Thoracic aorta (tissue), 2 donors: ENCODE measurements at places on chromosomes 1 and 21.

DNA sequence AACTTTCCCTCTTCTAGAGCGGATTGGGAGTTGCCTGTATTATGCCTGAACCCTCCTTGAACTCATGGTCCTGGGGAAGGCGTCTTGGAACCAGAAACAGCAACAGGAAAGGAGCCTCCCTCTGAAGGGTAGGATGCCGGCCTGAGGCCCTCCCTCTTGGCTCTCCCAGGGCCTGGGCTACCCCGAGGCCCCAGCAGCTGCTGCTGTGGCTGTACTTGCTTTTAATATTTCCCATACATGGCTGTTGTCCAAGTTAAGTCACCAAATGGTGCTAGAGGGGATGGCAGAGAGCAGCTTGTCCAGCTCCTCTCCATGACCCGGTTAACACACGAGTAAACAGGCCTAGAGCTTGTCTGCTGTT is 10.5 kb downstream of the CHRNB2 start:
- no peak for DNase-seq

DNA sequence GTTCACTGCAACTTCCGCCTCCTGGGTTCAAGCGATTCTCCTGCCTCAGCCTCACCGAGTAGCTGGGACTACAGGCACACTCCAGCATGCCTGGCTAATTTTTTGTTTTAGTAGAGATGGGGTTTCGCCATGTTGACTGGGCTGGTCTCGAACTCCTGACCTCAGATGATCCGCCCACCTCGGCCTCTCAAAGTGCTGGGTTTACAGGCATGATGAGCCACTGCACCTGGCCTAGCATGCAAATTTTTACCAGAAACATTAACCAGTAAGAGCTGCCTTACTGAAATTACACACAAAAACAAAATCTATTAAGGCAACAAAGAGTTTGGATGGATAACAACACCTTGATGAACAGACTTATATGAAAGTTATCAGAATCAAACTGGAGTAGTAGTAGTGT is 12.1 kb downstream of the ZZZ3 start:
- DNase-seq = no peak

DNA sequence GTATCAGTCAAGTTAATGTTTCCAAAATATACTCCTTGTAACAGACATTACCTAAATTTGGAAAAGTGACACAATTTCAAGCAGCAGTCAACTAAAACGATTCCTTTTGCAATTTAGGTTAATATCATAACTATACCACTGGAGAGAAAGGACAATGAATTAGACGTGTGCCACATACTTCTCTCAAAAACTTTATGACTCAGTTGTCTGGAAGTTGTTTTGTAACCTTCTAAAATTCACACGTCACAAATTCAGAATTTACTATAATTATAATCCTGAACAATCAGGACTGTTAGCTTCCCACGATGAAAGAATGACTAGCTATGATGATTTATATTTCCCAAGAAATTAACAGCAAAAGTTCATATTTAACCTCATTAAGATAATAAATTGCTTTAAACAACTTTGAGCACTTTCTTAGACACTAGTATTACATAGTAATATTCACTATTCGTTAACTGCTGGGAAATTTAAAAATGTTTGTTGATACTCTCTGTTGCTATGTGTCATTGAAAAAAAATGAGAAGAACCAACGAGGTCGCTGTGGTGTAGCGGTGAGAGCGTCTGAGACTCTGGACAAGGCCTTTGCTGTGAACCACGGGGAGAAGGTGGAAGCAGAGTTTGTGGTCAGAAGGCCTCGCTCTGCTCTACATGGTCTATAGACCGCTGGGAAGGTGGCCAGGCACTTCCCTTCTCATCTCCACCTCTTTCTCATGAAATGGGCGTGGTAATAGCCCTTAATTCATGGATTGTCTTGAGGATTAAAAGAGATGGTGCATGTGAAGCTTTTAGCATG is 27.9 kb upstream of the BATF3 start:
- DNase-seq = no peak

- no peak for DNase-seq
Measured at GRCh38 chr1:107198561-107198960, 57.7 kb downstream of the NTNG1 start.

DNA sequence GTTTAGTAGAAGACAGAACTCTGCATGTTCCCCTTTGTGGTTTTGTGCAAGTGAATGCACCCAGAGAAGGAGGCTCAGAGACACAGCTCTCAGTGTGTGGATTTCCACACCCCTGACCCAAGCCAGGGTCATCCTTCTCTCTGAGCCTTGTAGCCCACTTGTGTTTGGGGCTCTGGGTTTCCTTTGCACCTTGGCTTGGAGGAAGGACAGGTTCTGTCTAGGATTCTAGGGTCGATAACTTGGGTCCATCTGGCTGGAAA is 27.2 kb downstream of the MYOG start:
- DNase-seq = no peak

DNA sequence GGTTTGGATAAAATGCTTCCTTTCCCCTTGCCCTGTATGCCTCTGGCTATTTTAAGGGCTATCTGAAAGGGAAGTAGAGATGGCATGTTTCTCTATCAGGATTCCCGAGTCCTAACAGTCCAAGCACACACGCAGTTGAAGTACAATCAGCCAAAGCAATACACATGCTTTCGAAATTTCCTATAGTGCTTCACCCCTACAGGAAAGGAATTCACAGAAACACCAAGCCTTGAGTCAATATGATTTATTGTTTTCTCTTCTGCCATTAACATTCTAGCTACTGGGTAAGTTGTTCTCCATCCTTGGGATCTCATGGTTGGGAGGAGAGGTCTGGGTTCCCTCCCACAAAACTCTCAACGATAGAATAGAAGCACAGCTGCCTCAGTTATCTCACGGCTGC is 8.7 kb downstream of the ITLN1 start:
- DNase-seq = no peak

GRCh38 chr1:10684221-10684620 is 112.2 kb downstream of the CASZ1 start:
- DNase-seq = no peak

DNA sequence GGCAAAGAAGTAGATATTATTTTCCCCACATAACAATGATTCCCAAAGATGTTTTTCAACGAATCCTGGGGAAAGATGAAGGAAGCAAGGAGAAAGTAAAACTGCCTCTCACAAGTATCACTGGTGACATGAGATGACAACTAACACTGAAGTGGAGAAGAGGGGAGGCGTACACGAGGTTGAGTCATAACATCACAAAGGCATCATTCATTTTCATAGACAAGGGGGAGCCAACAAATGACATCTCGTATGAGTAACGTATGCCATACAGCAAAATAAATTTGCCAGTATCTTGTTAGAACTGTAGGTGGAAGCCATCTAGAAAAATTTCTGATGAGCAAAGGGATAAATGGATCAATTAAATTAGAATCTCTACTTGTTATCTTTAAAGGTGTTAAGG is 56.6 kb downstream of the ATP1B1 start:
- DNase-seq = no peak

- no peak for DNase-seq
Measured at GRCh38 chr1:47388891-47389238, 27.2 kb upstream of the FOXE3 start.

GRCh38 chr1:83318366-83318765 is 680.6 kb downstream of the TTLL7 start:
- no peak for DNase-seq

DNA sequence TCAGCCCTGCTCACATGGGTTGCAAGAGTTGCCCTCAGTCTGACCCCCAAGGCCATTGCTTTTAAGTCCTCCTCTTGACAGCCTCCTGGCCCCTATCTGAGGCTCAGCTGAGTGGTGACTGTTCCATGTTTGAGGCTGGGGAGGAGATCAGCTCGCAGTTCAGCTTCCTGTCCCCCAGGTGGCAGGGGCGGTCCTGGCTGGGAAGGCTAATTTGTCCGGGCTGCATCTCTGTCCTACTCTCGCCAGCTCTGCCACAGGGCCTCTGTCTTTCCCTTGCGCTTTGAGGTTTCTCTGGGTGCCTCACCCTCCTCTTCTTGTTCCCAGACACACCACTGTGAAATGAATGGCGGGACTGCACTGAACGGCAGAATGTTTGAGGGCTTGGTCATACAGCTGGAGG is 157.3 kb downstream of the KCNJ6 start:
- DNase-seq = no peak

GRCh38 chr1:220696226-220696862 is 6.2 kb downstream of the C1orf115 start:
- DNase-seq = no peak

DNA sequence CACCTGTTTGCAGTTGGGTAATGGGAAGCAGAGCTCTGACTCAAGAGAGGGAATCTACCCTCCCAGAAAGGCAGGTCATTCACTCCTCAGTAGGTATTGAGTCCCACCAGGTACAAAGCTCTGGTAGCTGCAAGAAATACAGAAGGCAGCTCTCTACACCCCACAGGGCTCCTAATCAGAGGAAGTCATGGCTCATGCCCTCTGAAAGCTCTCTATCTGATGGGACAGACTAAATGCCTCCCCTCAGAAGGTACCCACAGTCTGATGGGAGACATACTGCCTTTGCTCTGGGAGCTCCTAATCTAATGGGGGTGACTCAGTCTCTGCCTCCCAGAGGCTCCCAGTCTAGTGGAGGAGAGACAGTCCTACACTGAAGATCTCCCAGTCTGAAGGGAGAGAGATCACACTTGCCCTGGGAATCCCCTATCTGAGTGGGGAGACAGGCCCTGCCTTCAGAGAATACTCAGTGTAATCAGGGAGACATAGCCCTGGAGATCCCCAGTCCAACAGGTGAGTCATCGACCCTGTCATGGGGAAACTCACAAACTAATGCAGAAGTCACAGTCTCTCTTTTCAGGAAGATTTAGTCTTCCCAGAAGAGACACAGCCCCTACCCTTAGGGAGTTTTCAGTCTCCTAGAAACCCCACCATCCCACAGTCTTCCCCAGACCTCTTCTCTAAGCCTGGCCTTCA is 23.7 kb downstream of the CAMK1G start:
- DNase-seq = no peak

- DNase-seq = no peak
Measured at GRCh38 chr21:41582866-41583265, 74.9 kb upstream of the TMPRSS2 start.
